ENCODE measurements at places on chromosomes 16 and 17.
A peak's percentile ranks its signal among the peaks of the same experiment; 100 is the strongest.

DNA sequence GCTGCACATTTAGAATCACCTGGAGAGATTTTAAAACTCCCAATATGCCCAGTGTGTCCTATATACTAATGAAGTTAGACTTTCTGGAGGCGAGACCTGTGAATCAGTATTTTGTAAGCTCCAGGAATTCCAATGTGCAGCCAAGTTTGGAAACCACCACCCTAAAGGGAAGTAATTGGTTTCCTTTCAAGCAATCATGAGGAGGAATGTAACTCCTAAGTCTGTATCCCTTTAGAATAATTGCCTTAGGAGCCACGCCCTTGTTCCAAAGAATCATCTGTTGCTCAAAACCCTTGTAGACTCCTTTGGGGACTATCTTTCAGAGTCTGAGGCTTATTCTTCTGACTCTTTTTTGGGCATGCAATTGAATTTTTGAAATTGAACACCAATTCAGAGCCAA, 84.4 kb downstream of the DNAH9 start:
- DNase-seq = no peak

DNA sequence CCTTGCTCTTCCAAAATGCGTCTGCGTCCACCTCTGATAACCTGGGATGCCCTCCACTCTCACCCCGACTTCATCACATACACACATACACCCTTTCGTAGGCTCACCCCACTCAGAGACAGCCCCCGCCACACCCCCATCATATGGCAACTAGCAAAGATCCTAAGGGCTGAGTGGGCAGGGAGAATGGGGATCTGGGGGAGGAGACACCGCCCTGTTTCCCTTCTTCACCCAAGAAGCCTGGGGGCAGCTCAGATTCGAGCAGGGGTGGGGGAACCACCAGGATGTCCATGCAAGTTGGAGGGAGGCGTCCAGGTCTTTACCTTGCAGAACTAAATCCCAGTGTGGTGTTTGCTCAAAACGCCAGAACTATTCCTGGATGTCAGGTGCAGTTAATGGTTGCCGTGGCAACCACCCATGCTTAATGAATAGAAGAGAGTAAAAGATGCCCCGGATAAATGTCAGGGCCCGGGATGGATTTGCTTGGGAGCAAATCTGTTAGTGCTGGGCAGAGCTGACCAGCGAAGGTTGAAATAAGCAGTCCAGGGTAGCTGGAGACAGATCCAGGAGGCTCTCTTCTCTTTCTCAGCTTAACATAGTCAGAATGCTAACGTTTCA, 72.8 kb downstream of the CACNG3 start:
- DNase-seq = no peak

- no peak for DNase-seq
Observed at GRCh38 chr16:16828913-16829398, 450.0 kb downstream of the NPIPA7 start.

- DNase-seq = peak; percentile 60
Observed at GRCh38 chr17:79777120-79777893, 641 bp upstream of the CBX2 start.

- DNase-seq = no peak
Observed at GRCh38 chr17:11318207-11318606, 77.2 kb downstream of the SHISA6 start.

GRCh38 chr17:74607221-74607620, 15.1 kb upstream of the CD300LD start:
- no peak for DNase-seq

DNA sequence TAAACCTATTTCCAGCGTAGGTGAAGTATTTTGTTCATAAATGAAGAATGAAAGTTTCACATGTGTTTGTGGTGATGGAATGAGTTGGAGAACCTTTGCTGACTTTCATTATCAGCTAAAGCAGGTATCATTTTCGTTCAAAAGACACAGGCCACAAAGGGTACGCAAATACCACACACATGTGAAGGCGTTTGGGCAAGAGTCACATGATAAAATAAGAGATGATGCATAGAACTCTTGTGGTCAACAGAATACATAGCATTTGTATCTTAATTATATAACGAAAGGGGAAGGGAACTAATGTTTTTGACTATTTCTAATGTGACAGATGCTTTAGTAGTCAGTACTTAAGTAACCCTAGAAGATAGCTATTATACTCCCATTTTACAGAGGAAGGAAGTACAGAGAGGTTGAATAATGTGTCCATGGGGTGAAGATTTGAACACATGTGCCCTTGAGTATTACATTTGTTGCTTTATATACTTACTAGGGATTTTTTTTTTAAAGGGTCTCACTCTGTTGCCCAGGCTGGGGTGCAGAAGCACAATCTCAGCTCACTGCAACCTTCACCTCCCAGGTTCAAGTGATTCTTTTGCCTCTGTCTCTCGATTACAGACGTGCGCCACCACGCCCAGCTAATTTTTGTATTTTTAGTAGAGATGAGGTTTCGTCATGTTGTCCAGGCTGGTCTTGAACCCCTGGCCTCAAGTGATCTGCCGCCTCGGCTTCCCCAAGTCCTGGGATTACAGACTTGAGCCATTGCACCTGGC, 4.8 kb downstream of the RPA1 start:
- DNase-seq = no peak

Data from caudate nucleus (tissue), 63 donors.